Iris pigment epithelial cell (primary cell): ENCODE measurements at places on chromosomes 2 and 18.

DNA sequence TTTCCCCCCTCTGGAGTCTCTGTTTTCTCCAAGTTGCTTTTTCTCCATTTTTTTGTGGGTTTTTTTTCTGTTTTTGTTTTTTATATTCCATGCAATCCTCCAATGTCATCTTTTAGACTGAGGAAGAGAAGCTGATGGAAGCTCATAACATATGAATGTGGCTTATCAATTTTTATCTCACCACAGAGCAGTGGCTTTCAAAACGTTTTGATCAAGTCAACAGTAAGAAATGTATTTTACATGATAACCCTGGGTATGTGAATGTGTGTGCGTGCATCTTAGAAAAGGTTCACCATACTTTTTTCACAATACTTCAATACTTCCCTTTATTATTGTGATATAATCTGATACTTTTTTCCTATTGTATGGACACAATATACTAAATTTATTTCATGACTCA is 64.6 kb upstream of the CDCA7 start:
- DNase-seq: peak; percentile 24

- no peak for DNase-seq
Observed at GRCh38 chr2:210366675-210367080, 51.7 kb upstream of the MYL1 start.

DNA sequence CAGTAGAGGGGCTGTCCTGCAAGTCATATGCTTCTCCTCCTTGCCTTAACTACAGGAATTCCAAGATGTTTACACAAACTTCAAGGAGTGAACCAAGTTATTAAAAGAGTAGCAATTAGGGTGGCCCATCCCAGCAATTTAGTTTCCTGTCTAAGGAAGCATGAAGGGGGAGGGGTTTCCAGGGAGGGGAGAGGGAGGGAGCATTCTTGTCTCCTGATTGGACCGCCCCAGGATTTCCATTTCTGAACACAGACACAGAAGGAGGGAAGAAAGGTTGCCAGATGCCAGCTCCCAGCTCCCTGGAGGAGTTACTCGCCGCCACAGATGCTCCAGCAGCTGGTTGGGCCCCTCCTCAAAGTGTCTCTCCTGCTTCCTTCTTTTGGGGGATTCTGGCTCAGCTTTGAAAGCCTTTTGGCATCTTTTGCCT is 107.6 kb downstream of the TRIB2 start:
- no peak for DNase-seq

DNA sequence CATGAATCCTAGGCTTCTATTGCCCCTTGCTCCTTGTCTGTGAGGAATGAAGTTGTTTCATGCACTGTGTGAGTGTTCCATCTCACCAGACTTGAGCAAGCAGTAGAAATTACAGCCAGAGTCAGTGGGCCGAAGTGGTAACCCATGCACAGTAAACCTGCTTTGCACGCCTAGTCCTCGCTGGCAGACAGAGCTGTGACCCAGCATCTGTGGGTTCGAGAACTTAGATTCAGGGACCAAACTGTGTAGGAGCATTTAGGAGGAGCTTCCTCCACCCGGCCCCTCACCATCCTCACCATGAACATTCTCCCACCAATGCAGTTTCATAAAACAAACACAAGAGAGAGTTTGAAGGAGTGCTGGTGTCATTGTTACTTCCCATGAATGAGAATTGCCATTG is 21.6 kb upstream of the TEX51 start:
- no peak for DNase-seq

- DNase-seq: no peak
Observed at GRCh38 chr18:47911877-47912276, 18.6 kb downstream of the SMAD2 start.

- no peak for DNase-seq
Observed at GRCh38 chr2:129481306-129482219, 497.9 kb upstream of the RAB6C start.

DNA sequence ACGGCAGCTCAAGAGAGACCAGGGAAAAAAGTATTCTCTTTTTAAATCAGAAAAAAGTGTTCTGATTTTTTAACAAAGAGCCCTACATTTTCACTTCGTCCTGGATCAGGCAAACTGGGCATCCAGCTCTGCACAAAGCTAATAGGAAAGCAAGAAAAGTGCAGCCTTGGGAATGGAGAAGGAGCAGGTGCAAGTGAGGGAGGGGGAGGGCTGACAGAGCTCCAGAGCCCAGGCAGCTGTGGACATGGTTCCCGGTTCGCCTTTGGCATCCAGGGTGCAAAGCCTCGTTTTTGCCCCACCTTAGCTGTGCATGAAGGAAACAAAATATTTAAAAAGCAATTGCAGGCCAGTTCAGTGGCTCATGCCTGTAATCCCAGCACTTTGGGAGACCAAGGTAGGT is 82.2 kb downstream of the FAM124B start:
- no peak for DNase-seq

DNA sequence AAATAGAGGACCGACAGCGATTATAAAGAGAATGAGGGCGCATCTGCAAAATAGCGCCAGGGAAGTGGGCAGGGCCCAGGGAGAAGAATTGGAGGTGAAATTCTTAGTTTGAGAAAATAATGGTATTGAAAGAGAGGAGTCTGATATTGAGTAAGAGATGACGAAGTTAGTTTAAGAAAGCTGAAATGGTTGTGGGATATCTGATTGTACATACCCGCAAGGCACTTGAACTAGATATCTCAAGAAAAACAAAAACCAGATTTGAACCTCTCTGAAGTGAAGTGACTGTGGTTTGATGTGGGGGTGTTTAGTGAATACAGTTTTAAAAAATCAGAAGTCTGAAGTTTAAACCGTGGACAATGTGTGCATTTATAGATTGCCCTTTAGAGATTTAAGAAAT is 38.9 kb downstream of the ZNF532 start:
- no peak for DNase-seq

DNA sequence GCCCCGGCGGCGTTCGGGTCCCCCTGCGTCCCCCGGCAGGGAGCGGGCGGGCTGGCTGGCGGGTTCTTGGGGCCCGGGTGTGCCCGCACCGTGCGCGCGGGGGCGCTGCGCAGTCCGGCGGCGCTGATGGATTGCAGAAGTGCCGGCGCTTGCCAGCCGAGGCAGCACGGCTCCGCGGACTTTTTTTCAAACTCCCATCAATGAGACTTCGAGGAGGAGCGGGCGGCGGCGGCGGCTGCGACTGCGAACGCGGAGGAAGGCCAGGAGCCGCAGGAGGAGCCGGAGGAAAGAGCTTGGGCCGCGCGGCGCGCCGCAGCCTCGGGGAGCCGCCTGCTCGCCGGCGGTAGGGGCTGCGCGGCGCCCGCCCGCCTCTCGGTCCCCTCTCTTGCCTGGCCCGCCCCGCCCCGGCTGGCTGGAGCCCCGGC is at the start of gene GLI2:
GLI2 (plus strand) TSS at position 123 of the 425 bp plus-strand sequence. CDS start 61,453 bp downstream, outside the sequence.
- peak; percentile 95 for DNase-seq

DNA sequence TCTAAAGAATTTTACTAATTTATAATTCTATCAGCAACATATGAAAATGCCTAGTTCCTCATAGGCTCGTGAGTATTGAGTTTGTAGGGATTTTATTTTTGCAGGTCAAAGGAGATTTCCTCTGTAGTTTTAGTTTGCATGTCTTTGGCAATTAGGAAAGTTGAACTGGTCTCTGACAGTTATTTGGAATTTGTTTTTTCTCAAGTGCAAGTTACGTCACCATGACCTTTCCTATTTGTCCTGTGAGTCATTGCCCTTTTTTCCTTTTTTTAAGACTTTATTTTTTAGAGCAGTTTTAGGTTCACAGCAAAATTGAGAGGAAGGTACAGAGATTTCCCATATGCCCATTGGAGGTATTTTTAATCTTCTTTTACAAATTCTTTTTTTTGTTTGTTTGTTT is 29.0 kb downstream of the RAMP1 start:
- peak; percentile 78 for DNase-seq

DNA sequence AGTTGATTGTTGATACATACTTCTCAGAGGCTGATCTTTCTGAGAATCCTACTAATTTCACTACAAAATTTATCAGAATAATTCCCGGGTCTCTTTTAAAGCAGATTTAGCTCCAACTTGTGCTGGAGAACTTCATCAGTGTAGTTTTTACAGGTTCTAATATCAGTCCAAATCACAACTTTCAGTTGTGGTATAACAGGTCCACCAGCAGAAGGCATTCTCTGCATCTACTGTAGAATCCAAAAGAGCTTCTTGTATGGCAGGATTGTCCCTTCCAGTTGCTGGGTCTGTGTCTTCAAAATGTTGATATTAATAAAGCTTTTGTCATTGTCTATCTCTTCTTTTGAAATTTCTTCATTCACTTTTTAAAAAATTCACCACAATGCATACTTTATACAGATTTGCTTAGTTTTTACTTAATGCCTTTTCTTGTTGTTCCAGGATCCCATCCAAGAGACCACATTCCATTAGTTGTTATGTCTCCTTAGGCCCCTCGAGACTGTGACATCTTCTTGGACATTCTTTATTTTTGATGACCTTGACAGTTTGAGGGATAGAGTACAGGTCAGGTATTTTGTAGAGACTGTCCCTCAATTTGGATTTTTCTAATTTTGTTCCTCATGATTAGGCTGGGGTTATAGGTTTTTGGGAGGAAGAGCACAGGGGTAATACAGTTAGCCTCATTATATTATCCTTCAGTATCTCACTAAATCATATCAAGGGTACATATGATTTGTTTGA is 490.5 kb upstream of the MEX3C start:
- DNase-seq: no peak

DNA sequence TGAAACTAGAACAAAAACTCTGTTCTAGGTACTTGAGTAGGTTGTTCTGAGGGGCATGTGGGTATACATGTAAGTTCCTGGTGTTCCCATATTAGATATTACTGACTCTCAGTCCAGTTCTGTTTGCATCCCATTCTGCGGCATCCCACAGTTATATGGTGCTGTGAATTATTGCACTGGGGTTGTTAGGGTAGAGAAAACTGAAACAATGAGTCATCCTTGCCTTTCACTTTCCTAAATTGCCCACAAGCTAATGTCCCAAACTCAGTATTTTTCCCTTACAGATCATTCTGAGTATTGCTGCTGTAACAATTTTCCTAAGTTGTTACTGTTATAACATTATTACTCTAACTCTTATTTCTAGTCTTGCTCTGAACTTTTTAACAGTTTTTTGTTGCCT is 3.0 kb downstream of the WDR75 start:
- DNase-seq: peak; percentile 45

- peak; percentile 46 for DNase-seq
Observed at GRCh38 chr2:227153758-227154486, 10.1 kb downstream of the COL4A4 start.

DNA sequence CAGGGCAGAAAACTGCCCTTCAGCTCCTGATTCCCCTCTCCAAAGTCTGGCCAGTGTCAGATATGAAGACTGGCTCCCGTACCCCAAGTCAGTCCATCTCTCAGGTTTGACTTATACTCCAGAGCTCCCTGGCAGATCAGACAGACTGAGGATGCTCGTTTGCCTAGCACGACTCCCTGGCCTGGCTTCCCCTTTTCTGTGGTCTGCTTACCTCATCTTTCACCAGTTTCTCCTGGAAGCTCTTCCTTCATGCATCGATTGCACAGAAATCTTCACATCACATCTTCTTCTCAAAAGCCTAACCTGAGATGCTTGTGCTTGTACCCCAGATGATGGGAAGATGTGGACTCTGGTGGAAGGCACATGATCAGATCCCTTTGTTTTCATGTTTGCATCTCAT is 387.9 kb upstream of the POU3F3 start:
- no peak for DNase-seq

- DNase-seq: no peak
Observed at GRCh38 chr2:26710743-26711456, 18.4 kb downstream of the KCNK3 start.

DNA sequence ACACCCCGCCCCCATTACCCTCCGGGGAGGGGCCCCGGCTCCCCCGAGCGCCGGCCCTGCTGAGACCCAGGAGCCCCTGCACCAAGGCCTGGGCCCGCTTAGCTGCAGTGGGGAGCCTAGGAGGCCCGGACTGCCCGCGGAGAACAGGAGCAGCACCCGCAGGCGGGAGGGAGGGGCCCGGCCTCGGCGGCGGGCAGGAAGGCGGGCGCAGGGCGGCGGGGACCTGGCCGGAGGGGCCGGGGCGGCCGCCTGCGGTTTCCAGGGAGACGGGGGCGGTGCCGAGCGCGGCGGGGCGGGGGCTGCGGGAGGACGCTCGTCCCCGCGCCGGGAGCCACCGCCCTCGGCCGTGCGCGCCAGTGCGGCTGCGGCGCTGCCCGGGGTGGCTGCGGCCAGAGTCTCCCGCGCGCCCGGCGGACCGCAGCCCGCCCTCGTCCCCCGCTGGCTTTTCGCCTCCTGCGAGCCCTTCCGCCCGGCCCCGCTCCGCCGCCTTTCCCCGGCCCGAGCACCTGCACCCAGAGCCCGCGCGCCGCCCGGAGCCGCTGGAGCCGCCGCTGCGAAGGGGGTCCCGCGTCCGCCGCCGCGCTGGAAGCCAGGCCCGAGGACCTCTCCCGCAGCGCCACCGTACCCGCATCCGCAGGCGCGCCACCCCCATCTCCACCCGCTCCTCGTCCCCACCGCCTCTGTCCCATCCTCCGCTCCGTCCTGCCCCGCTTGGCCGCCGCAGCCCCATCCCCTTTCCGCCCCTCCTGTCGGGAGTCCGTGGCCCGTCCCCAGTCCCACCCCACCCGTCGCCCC is 17.2 kb downstream of the GPC1 start:
- DNase-seq: peak; percentile 34

DNA sequence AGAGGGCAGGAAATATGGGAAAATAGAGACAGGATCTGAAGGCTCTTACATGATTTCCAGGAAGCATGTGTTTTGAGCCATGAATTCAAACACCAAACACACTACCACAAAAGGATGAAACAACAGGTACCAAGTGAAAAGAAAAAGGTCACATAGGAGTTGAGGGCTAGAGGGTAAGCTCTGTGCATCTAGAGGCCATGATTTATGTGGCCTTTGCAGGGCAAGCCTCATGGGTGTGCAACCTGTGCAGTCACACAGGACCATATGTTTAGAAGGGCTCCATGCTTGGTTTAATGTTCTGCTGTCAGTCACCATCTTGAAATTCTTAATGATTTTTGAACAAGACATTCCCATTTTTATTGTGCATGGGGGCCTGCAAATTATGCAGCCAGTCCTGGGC is 134.5 kb upstream of the CCDC68 start:
- no peak for DNase-seq

GRCh38 chr2:164737612-164738081 is 104.0 kb downstream of the COBLL1 start:
- peak; percentile 56 for DNase-seq

GRCh38 chr18:49510393-49511115 is 23.5 kb upstream of the C18orf32 start:
- peak; percentile 48 for DNase-seq

GRCh38 chr2:239355139-239355538 is 45.7 kb downstream of the HDAC4 start:
- DNase-seq: peak; percentile 86

- DNase-seq: no peak
Observed at GRCh38 chr2:95350368-95350767, 52.1 kb upstream of the FAHD2A start.

GRCh38 chr2:36486521-36487044 is 111.4 kb downstream of the FEZ2 start:
- peak; percentile 89 for DNase-seq

- DNase-seq: no peak
Observed at GRCh38 chr18:5287854-5288253, 7.7 kb downstream of the ZBTB14 start.
